Activated T-helper 1 cell treated with anti-CD3 and anti-CD28 coated beads, Interleukin-2, amount 50 U/mL, for 16 hours (primary cell): ENCODE measurements at places on chromosomes 7 and 10.

- DNase-seq, result no peak
Observed at GRCh38 chr10:94088926-94089381, 95.2 kb downstream of the PLCE1 start.

GRCh38 chr10:45640049-45640448 is 32.5 kb downstream of the ZFAND4 start:
- no peak for DNase-seq

GRCh38 chr10:94000638-94001415 is 7.1 kb downstream of the PLCE1 start:
- DNase-seq, result no peak

DNA sequence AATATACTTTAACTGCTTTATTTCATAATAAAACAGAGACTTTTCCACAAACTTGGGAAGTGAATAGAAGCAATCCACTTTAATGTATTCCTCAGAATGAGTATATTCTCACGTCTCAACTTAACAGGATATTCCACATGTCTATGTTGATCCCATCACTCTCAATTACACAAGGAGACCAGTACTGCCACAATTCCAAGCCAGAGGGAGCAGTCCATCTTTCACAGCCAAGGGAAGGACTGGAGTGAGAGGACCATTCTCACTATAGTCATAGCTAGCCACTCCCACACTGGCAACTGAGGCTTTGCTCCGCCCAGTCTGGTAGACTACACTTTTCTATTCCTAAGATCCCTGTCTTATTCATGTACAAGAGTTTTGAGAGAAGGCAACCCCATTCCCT is 553.9 kb downstream of the CNTNAP2 start:
- no peak for DNase-seq

DNA sequence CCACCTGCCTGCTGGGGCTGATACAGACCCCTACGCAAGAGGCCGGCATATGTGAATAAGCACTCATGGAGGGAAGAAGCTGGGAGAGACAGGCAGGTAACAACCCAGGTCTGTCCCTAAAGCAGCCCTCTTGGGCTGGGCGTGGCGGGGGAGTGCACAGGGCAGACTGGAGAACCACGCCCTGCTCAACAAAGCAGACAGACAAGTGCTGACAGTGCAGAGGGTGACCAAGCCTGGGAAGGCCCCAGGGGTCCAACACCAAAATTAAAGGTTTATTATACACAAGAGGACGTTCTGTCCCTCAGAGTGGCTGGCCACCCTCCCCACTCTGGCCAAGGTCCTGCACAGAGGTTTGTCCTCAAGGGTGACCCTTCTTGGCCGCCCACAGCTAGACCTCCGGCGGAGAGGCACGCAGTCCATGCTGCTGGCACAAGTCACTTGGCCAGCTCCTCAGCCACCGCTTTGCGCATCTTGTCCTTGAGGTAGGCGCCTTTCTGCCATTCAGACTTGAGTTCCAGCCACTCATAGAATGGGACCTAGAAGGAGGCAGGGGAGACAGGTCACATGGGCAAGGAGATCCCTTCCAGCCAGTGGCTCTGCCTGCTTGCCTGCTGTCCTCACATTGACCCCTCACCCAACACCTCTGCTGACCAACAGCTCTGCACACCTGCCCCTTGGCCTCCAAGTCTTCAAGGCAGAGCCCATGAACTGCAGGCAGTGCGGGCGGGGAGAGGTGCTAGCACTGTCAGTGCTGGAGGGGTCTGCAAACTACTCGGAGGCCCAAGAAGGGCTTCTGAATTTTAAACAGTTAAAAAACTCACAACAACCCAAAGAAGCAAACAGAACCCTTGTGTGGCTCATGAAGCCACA is 11.4 kb upstream of the NACAD start:
- no peak for DNase-seq

GRCh38 chr7:83852136-83852535 is 203.2 kb upstream of the SEMA3E start:
- DNase-seq, result no peak

- DNase-seq, result no peak
Observed at GRCh38 chr7:70573071-70573661, 558.8 kb upstream of the GALNT17 start.

- DNase-seq, result no peak
Observed at GRCh38 chr7:28749638-28750037, 208.5 kb downstream of the TRIL start.

DNA sequence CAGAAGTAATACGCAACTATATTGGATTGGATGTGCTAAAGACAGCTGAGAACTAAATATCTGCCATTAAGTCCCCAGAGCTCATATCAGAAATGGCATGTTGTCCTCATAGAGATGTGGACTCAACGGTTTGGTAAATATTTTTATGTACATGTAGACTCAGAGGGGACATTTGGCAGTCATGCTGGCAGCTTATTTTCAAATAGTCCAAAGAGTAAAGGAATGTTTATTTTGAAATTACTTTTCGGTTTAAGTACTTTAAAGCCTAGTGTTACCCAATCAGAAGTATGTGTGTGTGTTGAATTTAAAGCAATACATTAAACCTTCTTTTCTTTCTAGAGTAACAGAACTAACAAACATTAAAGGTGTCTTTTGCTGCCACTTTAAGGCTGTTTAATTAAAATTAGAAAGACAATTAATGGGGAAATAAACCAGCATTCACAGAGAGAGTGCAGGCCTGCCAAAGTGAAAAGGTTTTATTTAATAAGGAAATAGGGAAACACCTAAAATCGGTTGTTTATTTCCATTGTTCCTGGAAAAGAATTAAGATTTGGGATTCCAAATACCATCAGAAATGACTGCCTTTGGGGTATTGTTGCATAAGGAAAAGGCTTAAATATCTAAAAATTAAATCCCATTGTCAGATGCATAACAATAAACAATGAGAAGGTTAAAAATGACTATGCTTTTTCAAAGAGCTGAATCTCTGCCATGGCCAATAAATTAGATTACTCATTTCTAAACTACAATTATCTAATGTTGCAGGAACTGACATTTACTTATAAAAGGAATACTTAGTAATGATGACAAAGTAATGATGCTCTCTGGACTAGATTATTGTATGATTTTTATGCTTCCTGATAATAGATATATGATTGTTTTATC is 113.4 kb upstream of the AHR start:
- no peak for DNase-seq

- DNase-seq, result no peak
Observed at GRCh38 chr7:128322040-128322643, 21.6 kb downstream of the RBM28 start.

- no peak for DNase-seq
Observed at GRCh38 chr10:55500931-55501559, 700.0 kb upstream of the PCDH15 start.

- DNase-seq, result no peak
Observed at GRCh38 chr10:29962166-29962850, 97.1 kb downstream of the JCAD start.

GRCh38 chr7:2602406-2603043 is 29.3 kb upstream of the TTYH3 start:
- no peak for DNase-seq

DNA sequence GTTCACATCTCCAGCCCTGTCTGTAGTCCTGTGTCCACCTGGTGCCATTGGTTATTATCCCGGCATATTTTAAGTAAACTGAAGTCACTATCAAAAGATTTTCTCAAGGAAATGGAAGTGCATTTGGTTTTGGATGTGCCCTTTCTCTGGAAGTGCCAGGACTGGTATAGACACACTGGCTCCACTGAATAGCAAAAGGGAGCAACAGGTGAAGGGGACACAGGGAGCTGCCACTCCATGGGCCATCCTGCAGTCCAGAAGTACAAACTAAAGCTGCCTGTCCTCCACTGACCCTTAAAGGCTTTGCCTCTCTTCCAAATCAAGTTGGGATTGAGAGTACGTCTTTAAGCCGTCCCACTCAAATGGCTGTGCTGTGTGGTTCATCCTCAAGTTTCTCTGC is 62.7 kb downstream of the NOC3L start:
- no peak for DNase-seq

DNA sequence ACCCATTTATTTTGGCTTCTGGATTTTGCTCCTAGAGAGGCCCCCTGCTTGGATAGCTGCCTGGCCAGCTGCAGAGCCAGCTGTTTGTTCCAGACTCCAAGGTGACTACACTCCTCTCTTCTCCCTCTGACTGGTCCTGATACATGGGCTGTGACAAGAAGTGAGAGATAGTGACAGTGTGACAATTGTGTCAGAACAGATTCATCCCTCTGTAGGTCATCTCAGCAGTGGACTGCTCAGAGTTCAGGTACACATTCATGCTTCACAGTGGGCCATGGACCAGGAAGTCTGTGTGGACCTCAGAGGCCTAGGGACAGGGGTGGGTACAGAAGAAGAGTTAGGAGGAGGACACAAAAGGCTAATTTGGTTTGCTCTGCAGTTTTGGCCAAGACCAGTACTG is 188.2 kb upstream of the MKLN1 start:
- no peak for DNase-seq

DNA sequence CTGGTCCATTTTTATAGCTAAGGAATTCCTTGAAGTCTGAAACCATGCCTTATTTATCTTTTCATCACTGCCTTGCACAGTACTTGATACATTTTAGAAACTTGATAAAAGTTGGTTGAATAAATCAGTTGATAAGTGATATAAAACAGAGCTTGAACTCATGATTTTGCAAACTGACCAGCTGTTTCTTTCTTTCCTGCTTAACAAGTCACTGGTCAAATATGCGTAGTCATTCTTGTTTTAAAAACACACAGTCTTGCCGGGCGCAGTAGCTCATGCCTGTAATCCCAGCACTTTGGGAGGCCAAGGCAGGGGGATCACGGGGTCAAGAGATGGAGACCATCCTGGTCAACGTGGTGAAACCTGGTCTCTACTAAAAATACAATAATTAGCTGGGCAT is 6.3 kb downstream of the TPST1 start:
- DNase-seq, result no peak

DNA sequence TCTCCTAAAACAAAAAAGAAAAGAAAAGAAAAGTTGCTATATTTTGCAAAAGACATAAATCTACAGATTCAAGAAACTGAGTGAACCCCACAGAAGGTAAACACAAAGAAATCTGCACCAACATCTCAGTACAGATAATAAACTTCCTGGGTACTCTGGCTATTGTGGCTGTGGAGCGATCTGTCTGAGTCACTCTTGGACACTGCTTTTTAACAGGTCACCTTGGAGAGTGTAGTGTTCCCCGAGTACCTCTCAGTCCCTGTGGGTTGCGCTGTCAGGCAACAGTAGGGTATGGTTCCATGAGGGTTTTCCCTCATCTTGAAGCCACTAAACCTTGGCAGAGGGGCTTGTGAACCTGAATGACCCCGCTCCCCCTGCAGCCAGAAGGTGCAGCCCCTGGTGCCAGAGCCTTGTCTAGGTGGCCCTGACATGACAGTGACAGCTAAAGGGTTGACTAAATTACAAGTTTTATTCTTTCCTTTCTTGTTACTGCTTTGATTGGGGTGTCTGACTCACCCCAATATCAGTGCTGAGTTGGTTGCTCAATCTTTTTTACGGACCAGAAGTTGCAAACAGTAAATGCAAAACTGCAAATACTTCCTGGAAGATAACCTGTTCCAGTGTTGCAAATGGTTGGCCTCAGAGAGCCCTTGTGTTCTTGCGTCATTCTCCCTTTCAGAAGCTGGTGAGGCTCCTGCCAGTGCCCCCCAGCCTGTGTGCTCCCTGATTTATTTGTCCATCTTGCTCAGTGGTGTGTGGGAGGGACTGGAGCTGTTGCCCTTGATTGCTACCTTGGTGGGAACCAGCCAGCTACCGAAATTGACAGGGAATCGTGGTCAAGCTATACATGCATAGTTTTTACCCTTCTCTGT is 30.6 kb downstream of the POR start:
- DNase-seq, result no peak

- no peak for DNase-seq
Observed at GRCh38 chr7:27802999-27803398, 63.0 kb downstream of the TAX1BP1 start.

DNA sequence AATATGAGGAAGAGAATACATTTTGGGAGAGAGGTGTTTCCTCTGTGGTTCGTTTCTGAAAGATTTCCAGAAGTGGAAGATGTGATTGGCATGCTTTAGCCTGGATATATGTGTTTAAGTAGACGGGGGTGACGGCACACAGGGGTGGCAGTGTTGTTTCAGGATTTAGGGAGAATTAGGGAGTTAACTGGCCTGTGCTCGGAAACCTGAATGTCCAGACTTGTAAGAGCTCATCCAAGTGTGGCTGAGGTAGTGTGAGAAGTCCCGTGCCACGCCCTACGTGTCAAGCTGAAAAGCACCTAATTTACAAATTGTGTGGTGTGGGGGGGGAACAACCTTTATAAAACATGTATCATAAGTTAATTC is 1.1 kb downstream of the RALA start:
- no peak for DNase-seq

GRCh38 chr10:60208676-60209269 is 180.9 kb downstream of the ANK3 start:
- no peak for DNase-seq

GRCh38 chr10:132257271-132257670 is 50.5 kb downstream of the STK32C start:
- no peak for DNase-seq

- DNase-seq, result no peak
Observed at GRCh38 chr10:82643601-82644000, 768.6 kb downstream of the NRG3 start.

DNA sequence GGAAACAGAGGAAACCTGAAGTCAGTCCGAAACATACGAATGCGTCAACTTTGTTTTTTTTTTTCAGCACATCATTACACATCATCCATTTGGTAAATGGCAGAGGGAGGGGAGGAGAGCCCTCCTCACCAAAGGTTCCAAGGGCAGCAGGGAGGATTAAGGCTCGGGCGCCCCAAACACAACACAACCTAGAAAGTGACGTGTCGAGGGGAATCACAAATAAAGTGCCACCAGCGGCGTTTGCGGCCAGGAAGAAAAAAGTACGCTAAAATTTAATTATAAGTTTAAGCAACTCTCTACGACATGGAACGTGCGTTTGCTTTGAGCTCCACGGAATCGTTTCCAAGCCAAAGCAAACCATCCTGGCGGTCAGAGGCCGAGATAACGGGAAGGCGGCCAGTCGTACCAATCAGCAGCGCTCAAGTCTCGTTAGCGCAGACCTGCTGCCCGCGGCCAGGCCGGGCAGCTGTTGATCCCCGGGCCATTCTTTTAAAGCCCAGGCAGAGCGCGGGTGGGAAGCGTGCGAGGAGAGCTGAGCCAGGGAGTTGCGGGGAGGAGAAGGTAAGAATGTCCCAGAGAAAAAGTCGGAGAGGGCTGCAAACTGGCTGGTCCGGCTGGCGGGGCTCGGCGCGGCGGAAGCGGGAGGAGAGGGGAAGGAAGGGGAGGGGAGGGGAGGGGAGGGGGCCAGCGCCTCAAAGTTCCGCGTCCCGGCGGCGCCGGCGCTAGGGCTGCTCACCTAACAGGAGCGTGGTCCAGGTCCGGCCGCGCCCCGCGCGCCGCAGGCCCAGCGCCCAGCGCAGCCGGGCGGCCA is 719 bp downstream of the DPY19L1 start:
- peak; percentile 21 for DNase-seq

DNA sequence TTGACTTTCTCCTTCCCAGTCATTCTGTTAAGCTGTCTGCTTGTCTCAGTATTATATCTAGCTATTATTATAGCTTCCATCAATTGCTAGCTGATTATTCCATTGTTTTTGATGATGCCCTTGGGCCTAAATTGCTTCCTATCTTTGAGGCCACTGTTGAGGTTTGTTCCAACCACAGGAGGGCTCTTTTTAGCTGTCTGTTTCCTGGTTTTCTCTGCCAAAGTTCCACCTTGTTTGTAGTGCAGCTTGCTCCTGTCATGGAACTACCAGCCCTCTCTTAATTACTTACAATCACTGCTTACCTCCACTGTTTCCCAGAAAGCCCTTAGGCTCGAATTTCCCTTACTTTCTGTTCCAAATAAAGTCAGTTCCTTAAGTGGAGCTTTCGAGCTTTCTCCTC is 118.7 kb upstream of the SEC61G start:
- DNase-seq, result no peak
